ENCODE measurements at places on chromosomes 2 and 18.

GRCh38 chr2:13240061-13240460, 523.3 kb downstream of the TRIB2 start:
- no peak for DNase-seq

GRCh38 chr2:127058954-127059252, 48.1 kb downstream of the BIN1 start:
- DNase-seq = no peak

GRCh38 chr2:62287899-62288880, 92.3 kb downstream of the B3GNT2 start:
- DNase-seq = peak; percentile 82

DNA sequence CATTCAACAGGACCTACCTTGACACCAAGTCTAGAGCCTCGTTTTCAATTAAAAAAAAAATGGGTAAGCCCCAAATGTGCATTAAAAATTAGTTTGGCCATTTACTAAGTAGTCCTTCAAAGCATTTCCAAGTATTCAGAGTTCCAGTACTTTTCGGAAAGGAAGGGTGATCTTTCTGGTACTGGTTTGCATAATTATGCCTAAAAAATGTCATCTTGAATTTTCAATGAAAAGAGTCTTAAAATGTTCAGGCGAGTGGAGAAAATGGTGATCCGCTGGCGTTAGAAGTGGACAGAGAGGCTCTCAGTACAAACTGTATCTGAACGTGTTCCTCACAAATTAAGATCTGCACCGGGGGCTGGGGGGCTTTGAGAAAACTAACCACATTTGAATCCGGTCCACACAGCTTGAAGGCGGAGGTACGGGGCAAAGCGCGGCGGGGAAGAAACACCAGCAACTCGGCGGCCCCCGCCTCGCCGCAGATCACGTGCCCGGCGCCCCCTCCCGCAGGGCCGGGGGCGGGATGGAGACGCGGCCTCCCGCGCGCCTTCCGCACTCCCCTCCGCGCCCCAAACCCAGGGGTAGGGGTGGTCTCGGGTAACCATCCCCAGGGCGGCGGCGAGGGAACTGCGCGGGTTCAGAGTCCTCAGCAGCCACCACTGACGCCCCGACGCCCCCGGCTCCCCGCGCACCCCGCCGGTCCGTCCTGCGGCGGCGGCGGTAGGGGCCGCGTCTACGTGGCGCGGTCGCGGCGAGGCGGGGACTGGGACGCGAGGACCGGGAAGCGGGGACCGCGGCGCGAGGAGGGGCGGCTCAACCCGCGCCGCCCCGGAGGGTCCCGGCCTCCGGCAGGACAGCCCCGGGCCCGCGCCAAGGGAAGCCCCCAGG, 564 bp downstream of the LPIN2 start:
- peak; percentile 73 for DNase-seq

GRCh38 chr18:12238826-12239225, 15.3 kb upstream of the CIDEA start:
- DNase-seq = no peak

DNA sequence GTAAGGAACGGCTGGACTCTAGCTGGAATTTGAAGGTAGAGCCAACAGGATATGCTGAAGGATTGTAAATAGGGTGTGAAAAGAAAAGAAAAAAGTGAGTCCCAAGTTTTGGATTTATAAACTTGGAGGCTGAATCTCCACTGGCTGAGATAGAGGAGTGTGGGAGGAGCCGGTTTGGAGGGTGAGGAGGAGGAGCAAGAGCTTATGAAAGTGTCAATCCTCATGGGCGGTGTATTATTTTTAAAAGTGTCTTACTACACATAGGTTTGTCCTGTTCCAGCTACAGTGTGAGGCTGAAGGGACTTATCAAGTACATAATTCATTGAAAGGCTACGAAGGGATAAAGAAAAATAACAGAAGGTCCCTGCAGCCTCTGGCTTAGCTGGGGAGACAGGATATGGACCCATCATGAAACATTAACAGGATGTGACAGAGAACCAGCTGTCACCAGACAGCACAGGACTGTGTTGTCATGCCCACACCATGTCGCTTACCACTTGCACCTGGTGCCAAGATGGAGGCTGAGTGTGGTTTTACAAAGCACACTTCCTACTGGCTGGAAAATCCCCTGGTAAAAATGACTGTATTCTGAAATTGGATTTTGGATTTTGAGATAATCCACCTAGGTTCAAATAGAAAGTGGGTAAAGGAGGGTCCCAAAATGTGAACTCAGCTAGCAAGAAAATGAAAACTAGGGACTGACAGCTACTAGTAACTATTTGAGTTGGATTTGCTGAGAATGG, 2.5 kb upstream of the MREG start:
- DNase-seq = no peak

GRCh38 chr2:105517814-105518705, 119.2 kb upstream of the FHL2 start:
- DNase-seq = peak; percentile 63

DNA sequence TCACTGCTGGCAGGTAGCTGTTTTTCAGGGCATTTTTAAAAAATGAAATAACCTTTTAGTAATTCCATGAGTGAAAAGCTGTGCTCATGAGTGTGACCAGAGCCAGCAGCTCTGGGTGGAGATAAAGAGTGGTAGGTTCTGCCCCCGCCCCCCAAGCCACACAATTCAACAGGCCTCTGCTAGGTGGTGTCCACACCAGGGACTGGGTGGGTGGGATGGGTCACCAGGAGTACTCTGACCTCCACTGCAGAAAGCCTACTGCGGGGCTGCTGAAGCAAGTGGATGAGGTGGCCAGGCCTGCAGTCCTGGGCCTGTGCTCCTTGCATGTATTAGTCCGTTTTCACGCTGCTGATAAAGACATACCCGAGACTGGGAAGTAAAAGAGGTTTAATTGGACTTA, 15.3 kb downstream of the PARD6G start:
- DNase-seq = no peak

DNA sequence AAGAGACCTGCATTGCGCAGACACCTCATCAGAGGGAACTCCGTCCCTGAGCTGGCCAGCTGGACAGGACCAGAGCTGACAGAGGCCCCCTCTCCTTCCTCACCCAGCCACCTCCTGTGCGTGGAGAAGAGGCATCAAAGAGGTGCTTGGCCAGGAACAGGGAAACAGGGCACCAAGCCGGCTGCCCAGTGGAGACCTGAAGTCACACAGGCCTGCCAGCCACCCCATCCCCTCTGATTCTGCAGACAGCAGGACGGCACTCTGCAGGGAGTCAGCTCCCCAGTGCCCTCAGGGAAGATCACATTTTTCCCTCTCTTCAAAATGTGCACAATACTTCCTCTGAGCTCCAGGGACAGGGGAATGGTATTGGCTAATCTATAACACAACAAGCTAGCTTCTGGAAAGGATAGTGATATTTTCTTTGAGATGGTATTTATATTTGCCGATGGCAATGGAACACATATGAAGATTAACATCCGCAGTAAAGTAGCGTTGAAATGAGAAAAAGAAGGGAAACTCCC, 30.5 kb downstream of the SLC1A4 start:
- DNase-seq = no peak

- DNase-seq = no peak
Measured at GRCh38 chr2:126889071-126889470, 9.6 kb upstream of the TEX51 start.

DNA sequence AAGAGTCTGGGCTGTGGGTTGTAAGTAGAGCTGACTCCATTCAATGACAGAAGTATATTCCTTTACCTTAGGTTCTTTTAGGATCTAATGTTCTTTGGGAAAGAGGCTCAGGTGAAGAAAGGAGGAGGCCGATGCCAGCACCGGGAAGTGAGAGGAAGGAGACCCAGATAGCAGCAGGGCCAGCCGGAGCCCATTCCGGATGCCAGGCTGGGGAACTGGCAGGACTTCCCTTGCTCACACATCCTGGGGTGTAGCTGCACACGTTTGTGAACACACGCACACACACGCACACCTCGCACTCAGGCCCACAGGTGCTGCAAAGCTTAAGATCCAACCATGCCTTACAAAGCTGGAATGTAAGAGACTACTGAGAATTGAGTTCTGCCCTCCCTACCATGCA, 95.8 kb upstream of the SMAD2 start:
- DNase-seq = no peak

DNA sequence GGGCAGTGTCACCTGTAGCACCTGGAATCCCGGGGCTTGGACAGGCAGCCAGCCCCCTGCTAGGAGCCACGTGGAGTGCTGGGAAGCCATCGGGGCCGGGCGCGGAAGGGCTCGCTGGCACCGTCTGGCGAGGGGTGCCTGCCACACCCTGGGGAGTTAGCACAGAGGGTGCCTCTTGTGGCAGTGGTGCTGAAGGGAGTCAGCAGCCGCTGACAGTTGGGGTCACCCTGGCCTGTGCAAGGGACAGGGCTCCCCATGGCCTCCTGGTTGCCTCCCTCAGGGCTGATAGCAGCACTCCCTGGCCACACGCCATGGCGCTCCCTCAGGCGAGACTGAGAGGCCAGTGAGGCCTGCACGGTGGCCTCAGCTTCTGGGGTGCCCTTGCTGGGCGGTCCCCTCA, 13.9 kb upstream of the D2HGDH start:
- no peak for DNase-seq

DNA sequence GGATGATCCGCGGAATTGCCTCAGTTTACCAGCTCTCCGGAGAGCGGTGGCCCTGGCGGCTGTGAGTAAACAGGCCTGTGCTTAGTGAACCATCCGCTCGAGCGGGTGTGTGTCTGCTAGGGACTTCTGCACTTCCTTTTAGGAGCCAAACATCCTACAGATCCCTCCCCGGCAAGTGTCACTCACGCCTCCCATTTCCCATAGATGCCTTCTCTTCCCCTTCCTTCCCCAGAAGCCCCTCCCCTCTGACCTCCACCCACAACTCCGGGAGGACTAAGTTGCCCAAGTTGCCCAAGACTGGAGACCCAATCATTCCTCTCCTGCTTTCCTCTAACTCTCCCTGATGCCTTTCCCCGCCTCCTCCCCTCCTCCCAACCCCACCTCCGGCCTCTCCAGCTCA, 2.9 kb downstream of the C1QL2 start:
- DNase-seq = no peak

- DNase-seq = no peak
Measured at GRCh38 chr2:105537466-105537865, 138.6 kb upstream of the FHL2 start.

- DNase-seq = no peak
Measured at GRCh38 chr18:65659912-65660311, 90.9 kb upstream of the CDH7 start.

DNA sequence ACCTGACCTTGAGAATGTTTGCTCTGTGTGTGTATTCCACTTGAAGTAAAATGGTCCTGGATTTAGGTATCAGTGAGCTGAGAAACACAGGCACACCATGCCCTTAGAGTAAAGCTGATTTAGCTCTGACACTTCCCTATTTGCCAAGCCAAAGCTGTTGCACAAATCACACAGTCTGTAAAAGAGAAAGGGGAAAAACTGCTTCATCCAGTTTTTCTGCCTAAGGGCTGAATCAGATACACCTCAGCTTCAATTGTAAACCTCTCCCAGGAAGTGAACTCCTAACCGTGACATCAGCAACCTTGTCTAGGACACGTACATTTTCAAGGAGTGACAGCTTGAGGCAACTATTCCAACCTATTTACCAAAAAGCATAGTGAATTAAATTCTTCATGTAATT, 150.4 kb downstream of the NR4A2 start:
- DNase-seq = no peak

- no peak for DNase-seq
Measured at GRCh38 chr2:113834051-113834730, 55.7 kb upstream of the ACTR3 start.

- no peak for DNase-seq
Measured at GRCh38 chr2:30897539-30897938, 90.3 kb upstream of the CAPN13 start.

GRCh38 chr2:72097276-72097675, 50.4 kb downstream of the CYP26B1 start:
- DNase-seq = no peak

DNA sequence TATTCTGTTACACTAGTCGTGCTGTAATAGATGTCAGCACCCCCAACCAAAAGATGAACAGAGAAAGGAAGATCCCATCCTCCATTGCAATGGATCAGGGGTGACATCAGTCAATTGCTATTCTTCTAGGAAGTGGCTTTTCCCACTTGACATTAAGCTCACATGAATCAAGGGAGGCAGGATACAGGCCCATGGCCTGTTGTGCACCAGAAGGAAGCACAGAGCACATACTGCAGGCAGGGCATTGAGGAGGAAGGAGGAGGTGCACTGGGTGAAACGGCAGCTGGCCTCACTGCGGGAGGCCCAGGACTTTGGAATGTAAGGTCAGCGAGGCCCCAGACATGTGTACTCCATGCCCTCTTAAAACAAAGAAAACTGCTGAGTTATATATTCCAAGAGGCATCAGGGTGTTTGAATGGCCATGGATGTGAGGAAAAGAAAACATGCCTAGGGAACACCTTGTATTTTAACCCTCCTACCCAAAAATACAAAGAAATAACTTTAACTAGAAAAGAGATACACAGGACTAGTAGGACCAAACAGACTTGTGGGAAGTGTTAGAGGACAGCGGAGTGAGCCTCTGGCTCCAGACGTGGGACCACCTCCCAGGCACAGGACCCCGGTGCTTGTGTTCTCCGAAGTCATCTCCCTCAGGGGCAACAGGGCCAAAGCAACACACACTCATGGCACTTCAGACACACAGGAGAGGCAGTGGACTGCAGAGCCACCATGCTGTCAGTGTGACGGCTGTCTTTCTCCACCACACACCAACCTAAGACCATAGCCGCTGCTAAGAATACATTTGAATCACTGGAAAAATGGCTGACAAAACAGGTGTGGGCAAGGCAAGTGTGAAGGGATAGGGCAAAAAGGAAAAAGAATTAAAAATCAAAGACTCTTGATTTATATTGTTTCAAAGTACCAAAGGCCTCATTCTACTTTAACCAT, 51.4 kb upstream of the RIOK3 start:
- peak; percentile 33 for DNase-seq

DNA sequence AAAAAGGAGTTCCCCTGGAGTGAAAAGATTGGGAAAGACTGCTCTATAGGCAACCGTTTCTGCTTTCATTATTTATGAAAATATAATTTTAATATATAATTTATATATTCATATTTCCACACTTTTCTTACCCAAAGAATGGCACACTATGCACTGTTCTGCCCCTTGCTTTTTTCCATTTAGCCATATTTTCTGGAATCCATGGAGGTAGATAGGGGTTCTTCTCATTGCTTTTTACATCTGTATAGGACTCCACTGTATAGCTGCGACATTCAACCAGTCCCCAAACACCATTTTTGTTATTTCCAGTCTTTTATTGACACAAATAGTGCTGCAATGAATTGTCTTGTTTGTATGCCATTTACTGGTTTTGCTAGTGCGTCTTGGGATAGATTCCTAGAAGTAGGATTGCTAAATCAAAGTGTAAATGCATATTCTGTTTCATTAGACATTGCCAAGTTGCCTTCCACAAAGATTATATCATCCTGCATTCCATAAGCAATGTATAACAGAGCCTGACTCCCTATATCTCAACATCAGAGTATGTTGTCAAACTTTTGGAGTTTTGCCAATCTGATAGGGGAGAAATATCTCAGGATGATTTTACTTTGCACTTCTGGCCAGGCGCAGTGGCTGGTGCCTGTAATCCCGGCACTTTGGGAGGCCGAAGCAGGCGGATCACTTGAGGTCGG, 26.6 kb upstream of the TCF7L1 start:
- no peak for DNase-seq
